Sigmoid colon (tissue), 7 donors: ENCODE measurements at places on chromosomes 12 and 14. TPM values are rescaled to one million over a fixed set of nuclear protein-coding genes. Genes with fewer than 3 reads are reported as not detected.

GRCh38 chr14:31090883-31091764 lies 64.9 kb upstream of the STRN3 start:
- peak; percentile 72 for DNase-seq

- no peak for DNase-seq
These were observed 12.0 kb downstream of the CLSTN3 start for GRCh38 chr12:7142056-7142644.

DNA sequence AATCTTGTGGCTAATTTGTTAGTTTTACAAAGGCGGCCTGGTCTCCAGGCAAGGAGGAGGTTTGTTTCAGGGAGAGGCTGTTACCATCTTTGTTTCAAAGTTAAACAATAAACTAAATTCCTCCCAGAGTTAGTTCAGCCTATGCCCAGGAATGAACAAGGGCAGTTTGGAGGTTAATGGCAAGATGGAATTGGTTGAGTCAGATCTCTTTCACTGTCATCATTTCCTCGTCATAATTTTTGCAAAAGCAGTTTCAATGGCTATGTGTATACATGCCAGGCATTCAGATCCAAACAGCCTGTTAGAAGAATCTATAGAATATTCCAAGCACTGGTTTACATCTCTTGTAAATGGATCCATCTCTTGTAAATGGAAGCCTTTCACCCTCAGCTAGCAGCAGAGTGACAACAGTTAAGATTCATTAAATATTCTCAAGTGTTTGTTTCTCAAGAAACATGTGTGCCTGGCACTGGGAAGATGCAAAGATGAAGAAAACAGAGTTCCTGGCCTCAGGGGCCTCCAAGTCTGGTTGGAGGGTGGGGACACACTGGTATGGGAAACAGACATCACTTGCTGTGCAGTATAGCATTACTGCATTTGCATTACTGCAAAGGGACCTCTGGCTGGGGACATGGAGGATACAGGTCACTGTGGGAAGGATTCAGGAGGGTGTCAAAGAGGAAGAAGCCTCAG lies 65.8 kb downstream of the RIN3 start:
- DNase-seq: no peak

DNA sequence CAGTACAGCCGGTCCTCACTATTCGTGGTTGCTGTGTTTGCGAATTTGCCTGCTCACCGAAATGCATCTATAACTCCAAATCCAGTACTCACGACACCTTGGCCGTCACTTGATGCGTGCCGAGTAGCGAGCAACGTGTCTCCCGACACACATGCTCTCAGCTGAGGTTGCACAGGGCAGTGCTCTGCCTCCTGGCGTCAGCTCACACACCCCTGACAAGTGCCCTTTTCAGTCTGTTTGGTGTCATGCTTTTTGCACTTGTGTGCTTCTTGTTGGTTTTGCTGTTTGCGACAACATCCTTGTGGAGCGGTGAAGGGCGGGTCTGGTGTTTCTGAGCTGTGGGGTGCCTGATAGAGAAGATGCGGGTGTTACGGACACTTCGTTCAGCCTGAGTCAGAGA lies 110.4 kb upstream of the RFLNA start:
- no peak for DNase-seq

DNA sequence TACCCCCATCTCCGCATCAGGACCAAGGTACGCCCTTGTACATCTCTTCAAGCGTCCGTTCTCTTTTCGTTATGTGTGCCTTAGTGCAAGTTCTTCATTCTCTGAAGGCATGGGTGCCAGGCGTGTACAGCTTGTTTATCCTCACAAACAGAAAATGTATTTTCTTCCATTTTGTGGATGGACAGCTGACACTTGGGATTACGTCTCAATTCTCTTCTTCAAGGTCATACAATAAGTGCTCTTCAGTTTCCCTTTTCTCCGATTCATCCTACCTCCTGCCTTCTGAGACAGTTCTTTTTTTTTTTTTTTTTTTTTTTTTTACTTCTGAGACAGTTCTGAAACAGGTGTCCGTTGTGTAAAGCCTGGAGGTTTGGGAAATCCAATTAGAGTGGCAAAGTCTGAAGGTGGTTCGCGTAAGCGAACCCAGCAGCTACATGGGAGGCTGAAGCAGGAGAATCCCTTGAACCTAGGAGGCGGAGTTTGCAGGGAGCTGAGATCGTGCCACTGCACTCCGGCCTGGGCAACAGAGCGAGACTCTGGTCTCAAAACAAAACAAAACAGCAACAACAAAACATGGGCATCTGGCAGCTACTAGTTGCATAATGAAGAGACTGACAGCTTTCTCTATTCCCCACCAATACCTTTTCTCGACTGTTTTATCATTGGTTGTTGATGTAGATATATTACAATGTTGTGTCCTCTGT lies 734 bp downstream of the COX6A1 start:
- DNase-seq: no peak

DNA sequence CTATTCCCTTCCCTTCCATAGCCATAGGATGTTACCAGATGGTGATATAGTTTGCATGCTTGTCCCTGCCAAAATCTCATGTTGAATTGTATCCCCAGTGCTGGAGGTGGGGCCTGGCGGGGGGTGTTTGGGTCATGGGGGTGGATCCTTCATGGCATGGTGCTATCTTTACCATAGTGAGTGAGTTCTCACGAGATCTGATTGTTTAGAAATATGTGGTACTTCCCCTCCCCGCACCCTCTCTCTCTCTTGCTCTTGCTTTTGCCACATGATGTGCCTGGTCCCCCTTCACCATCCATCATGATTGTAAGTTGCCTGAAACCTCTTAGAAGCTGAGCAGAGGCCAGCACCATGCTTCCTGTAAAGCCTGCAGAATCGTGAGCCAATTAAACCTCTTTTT lies 181.3 kb downstream of the CAND1 start:
- DNase-seq: no peak

DNA sequence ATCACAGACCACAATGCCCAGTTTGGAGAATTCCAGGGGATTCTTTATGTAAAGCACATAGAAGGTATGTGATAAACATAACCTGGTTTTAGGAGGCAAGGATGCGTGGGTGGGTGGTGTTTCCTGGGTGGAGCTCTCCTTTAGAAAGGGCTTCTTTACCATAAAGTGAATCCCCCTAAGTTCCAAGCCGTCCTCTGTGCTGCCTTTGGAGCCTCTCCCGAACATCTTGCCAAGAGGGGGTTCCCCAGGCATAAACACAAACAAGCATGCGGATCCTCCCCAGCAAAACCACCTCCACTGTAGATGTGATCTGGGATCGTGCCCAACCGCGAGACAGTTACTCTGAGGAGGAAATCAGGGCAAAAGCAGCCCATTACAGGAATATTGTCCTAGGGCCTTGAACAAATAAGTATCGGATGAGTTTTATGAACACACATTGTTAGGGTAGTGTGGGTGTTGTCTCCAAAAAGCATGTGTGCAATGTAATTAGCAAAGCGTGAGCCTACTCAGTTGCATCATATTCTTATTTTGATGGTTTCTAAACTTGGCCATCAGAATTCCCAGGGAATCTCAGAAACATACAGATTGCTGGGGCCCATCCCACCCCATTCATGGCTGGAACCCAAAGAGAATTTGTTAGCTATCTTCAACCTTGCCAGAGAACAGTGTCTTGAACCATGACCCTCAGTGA lies 48.8 kb upstream of the CORO1C start:
- no peak for DNase-seq

DNA sequence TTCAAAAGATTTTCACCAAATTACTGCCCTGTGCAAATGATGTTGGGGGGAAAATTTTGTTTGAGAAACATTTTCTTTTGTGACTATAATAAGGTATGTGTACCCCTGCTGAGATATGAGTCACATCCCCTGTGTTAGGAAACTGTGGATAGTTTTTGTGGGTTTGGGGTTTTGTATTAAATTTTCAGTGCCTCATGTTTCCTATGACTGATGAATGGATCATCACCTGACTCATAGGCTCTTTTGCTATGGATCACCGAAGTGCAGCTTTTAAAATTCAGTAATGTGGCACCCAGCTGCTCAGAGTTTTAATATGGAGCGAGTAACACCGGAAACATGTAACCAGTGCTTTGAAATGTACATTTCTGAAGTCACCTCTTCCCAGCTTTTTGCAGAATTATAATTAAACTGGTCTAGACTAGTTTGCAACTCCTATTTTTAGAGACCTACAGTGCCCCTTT lies 167.4 kb upstream of the HMGA2 start:
- DNase-seq: no peak

DNA sequence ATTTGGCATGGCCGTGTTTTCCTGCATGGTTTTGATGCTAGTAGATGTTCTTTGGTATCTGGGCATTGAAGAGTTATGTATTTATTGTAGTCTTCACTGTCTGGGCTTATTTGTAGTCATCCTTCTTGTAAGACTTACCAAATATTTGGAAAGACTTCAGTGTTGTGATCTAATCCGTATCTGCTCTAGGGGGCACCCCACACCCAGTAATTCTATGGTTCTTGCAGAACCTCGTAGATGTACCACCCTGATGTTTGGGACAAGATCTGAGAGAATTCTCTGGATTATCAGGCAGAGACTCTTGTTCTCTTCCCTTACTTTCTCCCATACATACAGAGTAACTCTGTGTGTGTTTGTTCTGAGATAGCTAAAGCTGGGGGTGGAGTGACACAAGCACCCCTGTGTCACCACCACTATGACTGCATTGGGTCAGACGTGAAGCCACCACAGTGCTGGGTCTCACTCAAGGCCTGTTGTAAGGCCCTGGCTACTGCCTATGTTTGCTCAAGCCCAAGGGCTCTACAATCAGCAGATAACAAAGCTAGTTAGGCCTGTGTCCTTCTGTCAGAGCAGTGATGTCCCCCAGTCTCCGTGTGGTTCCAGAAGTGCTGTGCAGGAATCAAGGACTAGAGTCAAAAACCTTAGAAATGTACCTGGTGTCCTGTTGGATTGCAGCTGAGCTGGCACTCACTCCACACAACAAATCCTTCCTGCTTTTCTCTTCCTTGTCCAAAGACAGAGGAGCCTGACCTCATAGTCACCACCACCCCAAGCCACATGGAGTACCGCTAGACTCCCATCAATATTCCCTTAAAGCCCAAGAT lies 9.6 kb downstream of the RDH16 start:
- DNase-seq: no peak

DNA sequence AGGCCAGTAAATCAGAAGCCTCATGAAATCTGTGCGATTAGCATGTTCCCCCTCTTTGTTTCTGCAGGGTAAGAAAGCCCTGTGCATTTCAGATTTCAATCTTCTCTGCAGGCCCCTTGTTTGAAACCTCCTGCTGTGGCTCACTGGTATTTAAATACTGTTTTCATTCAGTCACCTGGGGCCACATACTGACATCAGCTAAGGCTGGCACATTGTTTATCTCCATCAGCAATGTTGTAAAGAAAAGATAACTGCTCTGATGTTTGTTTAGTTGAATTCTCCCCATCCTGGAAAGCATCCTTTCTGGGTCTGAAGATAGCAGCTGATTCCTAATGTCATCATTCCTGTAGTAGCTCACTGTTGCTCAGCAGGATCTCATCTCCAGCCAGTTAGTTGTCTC lies 554.9 kb downstream of the NRXN3 start:
- DNase-seq: no peak

Gene CEBPE
- total RNA-seq: 0.68 TPM

Gene PRIMA1
- total RNA-seq: 21.9 TPM

Gene ASCL1
- total RNA-seq: 0.55 TPM

Gene PTCSC3
- not detected for total RNA-seq
